ENCODE measurements at places on chromosomes 11 and 22. TPM values are rescaled to one million over a fixed set of nuclear protein-coding genes. Genes with fewer than 3 reads are reported as not detected.

The IFITM1 gene
- 20.1 TPM for total RNA-seq

The ZP1 gene
- 0.32 TPM for total RNA-seq

The FOSL1 gene
- 3.9 TPM for total RNA-seq

The MS4A10 gene
- total RNA-seq = not detected

The PITPNB gene
- 19.7 TPM for total RNA-seq

All from bronchial smooth muscle cell (primary cell).